ENCODE measurements at places on chromosomes 7 and 10.

DNA sequence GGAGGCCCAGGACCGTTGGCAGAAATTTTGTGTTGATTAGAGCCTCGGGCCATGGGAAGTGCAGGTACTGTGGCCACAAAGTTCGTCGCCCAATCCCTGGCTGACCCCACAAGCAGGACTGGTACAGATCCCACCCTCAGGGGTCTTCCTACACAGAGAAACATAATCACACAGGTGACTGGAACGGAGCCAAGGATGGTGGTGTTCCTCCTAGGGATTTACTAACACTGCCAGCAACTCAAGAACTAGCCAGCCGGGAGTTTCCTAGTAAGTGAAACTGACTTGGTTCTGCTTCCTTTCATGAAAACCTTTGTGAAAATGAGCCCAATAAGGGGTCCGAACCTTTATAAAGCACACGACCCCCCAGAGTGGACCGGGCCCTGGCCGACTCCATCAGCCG lies 5.7 kb downstream of the CUX1 start:
- no peak for DNase-seq

DNA sequence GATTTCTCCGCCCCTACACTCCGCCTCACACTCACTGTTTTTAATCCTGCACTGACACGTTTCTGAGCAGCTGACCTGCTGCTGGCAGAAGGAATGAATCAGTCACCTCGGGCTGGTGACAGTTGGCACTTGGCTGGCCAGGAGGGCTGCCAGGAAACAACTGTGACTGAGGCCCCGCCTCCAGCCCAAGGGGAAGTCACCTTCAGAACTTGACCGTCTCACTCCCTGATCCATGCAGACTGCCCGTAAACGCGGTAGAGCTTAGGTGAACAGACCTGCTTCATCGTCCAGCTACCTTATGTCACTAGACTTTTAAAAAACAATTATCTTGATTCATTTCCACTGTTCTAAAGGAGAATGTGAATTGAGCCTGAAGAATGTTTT lies 107.5 kb downstream of the DOCK1 start:
- no peak for DNase-seq

- no peak for DNase-seq
Observed at GRCh38 chr7:125059861-125060456, 130.3 kb upstream of the POT1 start.

DNA sequence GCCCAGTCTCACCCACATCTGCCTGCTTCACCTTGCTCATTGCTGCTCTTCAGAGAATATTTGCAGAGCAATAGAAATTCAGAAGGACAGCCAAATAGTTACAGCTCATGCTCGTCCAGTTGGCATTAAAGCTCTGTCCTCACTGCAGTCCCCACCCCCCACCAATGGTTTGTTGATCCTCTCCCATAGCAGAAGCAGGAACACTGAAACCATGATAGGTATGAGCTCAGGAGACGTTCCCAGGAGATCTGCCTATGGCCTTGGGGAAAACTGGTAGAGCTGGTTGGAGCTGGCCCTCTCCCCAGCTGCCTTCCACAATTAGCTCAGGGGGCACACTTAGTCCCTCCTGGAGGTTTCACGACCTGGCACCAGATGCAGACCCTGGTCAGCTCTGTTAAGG lies 68.6 kb upstream of the KMT2C start:
- DNase-seq = no peak

- DNase-seq = no peak
Observed at GRCh38 chr7:149125189-149125862, 798 bp downstream of the ZNF425 start.

- no peak for DNase-seq
Observed at GRCh38 chr7:49848211-49848841, 74.9 kb downstream of the VWC2 start.

- no peak for DNase-seq
Observed at GRCh38 chr7:40525764-40526163, 391.0 kb downstream of the SUGCT start.

- no peak for DNase-seq
Observed at GRCh38 chr10:96588616-96589419, 2.0 kb upstream of the TM9SF3 start.

DNA sequence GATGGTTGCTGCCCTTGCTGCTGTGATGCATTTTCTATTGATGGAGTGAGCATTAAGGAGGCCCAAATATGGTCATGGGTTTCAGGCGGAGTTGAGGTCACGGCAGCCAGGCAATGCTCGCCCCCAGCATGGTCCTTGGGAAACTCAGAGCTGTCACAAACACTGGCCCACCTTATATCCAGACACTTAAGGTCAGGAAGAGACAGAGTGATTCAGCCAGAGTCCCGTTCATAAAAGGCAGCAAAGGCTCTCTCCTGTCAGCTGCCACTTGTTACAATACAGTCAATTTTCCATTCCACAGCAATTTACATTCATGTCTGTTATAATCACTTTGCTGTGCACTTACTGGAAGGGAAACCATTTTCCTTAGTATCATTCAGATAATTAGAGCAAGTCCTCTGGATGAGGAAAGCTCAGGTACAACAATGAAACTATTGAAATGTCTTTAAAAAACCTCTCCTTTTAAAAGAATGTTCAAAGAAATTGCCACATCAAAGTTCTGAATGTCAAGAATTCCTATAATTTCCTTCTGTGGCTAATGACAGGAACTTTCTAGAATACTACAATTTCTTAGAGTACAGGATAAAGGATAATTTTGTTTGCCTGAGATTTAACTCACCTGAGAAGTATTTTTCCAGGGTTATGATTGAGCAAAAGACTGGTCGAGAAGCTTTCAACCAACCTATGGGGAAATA lies 14.8 kb upstream of the ANKRD1 start:
- DNase-seq = no peak

- DNase-seq = no peak
Observed at GRCh38 chr10:9848981-9849380, 1168.7 kb upstream of the CELF2 start.

DNA sequence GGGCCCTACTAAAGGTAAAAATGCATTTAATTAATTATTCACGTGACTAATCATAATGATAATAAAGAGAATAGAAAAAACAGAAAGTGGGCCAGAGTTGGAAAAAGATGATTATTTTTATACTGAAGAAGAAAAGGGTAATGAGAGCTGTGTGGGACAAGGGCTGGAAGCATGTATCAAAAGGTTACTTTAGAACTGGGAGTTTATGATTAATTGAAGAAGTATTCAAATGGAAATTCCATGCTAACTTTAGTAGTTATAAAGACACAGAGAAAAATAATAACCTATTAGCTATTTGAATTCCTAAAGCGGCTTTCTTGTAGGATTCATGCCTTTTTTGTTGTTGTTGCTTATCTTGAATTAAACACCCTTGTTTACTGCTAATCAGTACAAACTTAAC lies 49.9 kb downstream of the MKX start:
- DNase-seq = no peak

- no peak for DNase-seq
Observed at GRCh38 chr10:35675846-35676245, 33.8 kb upstream of the FZD8 start.

DNA sequence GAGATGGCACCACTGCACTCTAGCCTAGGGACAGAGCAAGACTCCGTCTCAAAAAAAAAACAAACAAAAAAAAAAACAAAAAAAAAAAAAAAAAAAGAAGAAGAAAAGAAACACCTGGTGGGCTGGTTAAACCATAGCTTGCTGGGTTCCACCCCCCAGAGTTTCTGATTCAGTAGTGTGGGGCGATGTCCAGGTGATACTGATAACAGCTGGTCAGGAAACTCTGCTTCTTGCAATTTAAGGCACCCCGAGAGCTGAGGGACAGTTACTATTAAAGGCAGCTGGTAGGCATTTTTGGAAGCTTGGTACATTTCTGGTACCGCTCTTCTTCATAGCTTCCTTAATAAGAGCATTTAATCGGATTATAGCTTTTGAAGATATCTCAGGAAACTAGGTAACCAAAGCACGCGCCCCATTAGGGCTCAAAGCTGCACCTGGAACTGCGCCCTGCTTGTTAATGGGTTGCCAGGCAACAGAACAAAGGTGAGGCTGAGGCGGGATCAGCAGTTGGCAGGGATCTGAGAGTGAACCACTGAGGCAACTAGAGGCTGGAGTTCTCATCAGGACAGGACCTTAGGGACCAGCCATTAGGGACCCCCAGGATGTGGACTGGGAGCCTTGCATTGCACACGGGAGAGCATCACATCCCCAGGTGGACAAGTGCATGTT lies 6.5 kb upstream of the SDK1 start:
- DNase-seq = no peak

- no peak for DNase-seq
Observed at GRCh38 chr7:81280531-81280930, 361.7 kb upstream of the SEMA3C start.

GRCh38 chr7:118057404-118057803 lies 126.6 kb upstream of the LSM8 start:
- DNase-seq = no peak

GRCh38 chr10:110540031-110540430 lies 27.5 kb upstream of the SMC3 start:
- DNase-seq = no peak

- no peak for DNase-seq
Observed at GRCh38 chr7:223118-223800, 30.9 kb downstream of the FAM20C start.

- DNase-seq = no peak
Observed at GRCh38 chr10:10528563-10528910, 489.1 kb upstream of the CELF2 start.

- DNase-seq = no peak
Observed at GRCh38 chr7:20330928-20331909, 519 bp downstream of the ITGB8 start.

DNA sequence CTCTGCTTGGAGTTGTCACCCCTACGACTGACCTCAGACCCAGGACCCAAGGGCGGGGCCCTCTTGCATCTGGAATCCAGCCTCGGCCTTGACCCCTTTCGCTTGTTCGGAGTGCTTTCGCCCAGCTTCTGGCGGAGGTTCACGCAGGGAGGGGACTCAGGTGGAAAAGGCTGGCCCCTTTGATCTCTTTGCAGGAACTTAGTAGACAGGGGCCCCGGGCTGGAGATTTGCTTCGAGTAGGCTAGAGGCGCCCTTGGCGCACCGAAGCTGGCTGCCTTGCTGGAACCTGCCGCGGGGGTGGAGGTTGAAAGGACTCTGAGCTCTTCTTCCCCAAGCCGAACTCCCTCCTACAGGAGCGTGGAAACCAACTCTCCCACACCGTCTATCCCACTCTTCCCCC lies 255.1 kb downstream of the OTUD1 start:
- DNase-seq = no peak

GRCh38 chr10:49550563-49550962 lies 11.6 kb upstream of the ERCC6 start:
- DNase-seq = no peak

- DNase-seq = no peak
Observed at GRCh38 chr7:104650991-104651640, 322.7 kb downstream of the LHFPL3 start.

- no peak for DNase-seq
Observed at GRCh38 chr7:156642306-156643045, 1.9 kb downstream of the RNF32 start.

DNA sequence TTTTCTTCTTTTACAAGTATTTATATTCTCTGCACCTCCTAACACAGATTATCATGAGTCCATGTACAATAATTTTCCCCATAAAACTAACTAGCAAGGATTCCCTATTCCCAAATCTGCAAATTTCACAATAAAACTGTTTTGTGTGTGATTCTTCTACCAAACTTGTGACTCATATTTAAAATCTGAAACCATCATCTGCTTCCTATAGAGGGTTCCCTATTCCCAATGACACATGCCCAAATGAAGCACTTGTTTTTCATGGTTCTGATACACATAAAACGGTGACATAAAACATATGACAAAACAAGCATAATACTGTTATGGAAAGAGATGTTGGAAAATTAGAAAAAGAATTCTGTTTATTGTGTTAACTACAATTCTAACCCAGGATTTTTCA lies 657.6 kb downstream of the PARD3 start:
- DNase-seq = no peak

- no peak for DNase-seq
Observed at GRCh38 chr7:105261689-105262088, 127.0 kb downstream of the SRPK2 start.

DNA sequence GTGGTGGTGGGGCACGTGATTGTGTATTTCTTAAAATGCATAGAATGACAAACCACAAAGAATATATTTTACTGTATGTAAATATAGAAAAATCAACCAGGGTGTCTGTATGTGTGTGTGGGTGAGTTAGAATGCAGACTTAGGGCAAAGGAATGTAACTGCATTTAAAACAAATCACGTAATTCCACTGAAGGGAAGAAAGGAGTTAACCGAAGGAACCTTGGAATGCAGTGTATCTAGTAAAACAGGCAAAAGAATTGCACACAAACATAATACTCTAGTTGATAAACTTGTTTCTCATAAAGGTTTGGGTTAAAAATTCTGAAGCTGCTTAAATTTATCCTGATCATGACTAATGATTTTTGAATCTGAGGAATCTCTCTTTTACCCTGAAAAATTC lies 134.9 kb downstream of the ADRA2A start:
- no peak for DNase-seq

DNA sequence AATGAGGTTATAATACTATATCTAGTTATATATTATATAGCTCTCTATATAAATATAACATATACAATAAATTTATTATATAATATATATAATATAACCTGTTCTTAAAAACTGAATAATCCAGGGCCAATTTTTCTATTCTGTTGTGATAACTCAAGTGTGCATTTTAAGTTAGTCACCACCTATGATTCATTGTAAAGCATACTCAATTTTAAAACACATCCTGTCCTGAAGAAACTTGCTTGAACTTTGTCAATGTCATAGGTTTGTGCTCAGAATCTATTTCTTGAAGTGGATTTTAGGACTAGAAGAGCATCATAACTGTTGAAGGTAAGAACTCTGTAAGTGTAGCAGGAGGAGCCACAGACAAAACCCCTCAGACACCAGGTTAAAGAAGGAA lies 1209.8 kb downstream of the REEP3 start:
- DNase-seq = no peak

- DNase-seq = no peak
Observed at GRCh38 chr7:102447311-102447710, 13.9 kb downstream of the ORAI2 start.

DNA sequence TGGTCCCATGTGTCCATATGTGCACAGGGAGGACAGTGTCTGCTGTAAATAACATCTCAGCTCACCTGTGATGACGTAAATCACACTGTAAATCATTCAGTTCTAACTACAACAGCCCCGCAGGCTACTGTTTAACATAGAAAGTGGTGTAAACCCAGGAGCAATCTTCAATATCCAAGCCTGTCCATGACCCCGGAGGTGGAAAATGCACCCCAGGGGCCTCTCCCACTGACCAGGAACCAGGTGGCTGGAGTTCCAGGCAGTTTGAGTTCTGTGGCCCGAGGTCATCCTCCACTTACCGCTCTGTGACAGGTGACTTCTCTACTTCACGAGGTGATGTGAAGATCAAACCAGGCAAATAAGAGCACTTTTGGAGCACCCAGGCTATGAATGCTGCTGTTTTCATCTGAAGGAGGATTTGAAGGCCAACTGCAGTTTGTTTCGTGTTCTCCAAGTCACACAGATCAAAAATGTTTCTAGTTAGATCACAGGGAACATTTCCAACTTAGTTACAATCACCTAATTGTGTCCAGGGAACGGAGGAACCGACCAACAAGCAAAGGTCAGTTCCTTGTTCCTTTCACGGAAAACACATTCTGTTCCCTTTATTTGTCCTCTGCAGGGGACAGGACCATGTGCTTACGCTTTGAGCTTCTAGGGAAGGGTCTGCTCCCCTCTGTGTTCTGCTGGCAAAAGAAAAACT lies 131.8 kb downstream of the WDR37 start:
- DNase-seq = no peak
